ENCODE measurements at places on chromosomes 2 and 18. TPM values are rescaled to one million over a fixed set of nuclear protein-coding genes. Genes with fewer than 3 reads are reported as not detected.

CNGA3 gene
- not detected for polyA plus RNA-seq

DNA sequence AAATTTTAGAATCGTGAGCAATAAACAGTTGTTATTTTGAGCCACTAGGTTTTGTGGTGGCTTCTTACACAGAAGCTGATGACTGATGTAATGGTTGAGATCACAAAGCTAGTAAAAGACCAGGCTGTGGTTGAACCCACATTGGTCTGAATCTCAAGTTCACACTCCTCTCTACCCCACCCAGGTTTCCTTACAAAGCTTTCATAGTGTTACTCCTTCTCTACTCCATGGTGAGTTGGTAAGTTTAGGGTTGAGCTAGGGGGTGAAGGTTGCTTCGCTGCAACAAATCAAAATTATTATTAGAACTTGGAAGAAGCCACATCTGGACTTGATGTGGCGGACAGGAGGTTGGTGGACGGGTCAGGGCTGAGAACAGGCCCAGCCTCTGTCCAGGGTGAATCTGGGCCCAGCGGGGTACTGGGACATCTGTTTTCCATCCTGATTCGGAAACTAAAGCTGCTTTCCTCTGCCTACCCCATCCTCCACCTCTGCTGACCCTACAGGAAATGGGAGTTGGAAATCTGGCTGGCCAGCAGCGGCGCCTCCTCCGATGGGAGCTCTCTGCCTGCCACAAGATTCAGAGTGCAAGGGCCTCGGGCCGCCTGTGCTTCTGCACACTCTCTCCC is 86.3 kb downstream of the ZFP36L2 start:
- H3K27me3 ChIP-seq: no peaks in the 10 kb centered on the region
- H3K27ac ChIP-seq: peak overlapping the region; percentile 98
- DNase-seq: no peak
- H3K4me1 ChIP-seq: peaks cover 90% of the 10 kb centered on the region
- H3K36me3 ChIP-seq: no peaks in the 10 kb centered on the region

- H3K4me3 ChIP-seq: no peak overlapping the region
- DNase-seq: no peak
- no peaks in the 10 kb centered on the region for H3K36me3 ChIP-seq
Observed at GRCh38 chr2:146305164-146305563, 1539.7 kb upstream of the ACVR2A start.

GRCh38 chr2:53173698-53174455 is 593.7 kb upstream of the CHAC2 start:
- no peak overlapping the region for H3K4me3 ChIP-seq
- no peak for DNase-seq
- no peak overlapping the region for H3K27ac ChIP-seq
- H3K4me1 ChIP-seq: no peaks in the 10 kb centered on the region
- no peaks in the 10 kb centered on the region for H3K36me3 ChIP-seq

CIB4 gene
- not detected for polyA plus RNA-seq

- H3K27ac ChIP-seq: no peak overlapping the region
- no peak overlapping the region for H3K4me3 ChIP-seq
- peaks cover 9% of the 10 kb centered on the region for H3K4me1 ChIP-seq
Observed at GRCh38 chr2:38129987-38130386, 54.0 kb upstream of the CYP1B1 start.

GRCh38 chr2:231924889-231925275 is 1.3 kb downstream of the NPPC start:
- H3K4me3 ChIP-seq: peak overlapping the region; percentile 79
- no peak for DNase-seq
- no peak overlapping the region for H3K27ac ChIP-seq
- no peaks in the 10 kb centered on the region for H3K36me3 ChIP-seq

GALNT3 gene
- 1.1 TPM for polyA plus RNA-seq

GPR35 gene
- 1.6 TPM for polyA plus RNA-seq

Measured in naive thymus-derived CD8-positive, alpha-beta T cell (primary cell).